Activated CD4-positive, CD25-positive, alpha-beta regulatory T cell (primary cell): ENCODE measurements at places on chromosomes 5 and 9.
A peak's percentile ranks its signal among the peaks of the same experiment; 100 is the strongest.

DNA sequence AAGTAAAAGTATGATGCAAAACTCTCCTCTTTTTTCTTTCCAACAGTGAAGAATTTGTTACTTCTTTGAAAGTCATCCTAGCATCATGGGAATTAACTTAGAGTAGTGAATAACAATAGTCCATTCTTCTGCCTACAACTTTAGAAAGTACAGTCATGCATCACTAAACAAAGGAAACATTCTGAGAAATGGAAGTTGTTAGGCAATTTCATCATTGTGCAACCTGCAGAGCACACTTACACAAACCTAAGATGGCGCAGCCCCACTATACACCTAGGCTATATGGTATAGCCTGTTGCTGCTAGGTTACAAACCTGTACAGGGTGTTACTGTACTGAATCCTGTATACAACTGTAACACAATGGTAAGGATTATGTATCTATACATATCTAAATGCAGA, 1209.3 kb upstream of the C9orf72 start:
- no peak for DNase-seq

GRCh38 chr5:110460837-110461236, 265.6 kb downstream of the TMEM232 start:
- no peak for DNase-seq

- no peak for DNase-seq
Observed at GRCh38 chr5:168826246-168826725, 247.1 kb upstream of the PANK3 start.

- no peak for DNase-seq
Observed at GRCh38 chr5:91384671-91385430, 1.7 kb upstream of the ARRDC3 start.

GRCh38 chr9:99760421-99760820, 61.3 kb upstream of the NR4A3 start:
- no peak for DNase-seq

DNA sequence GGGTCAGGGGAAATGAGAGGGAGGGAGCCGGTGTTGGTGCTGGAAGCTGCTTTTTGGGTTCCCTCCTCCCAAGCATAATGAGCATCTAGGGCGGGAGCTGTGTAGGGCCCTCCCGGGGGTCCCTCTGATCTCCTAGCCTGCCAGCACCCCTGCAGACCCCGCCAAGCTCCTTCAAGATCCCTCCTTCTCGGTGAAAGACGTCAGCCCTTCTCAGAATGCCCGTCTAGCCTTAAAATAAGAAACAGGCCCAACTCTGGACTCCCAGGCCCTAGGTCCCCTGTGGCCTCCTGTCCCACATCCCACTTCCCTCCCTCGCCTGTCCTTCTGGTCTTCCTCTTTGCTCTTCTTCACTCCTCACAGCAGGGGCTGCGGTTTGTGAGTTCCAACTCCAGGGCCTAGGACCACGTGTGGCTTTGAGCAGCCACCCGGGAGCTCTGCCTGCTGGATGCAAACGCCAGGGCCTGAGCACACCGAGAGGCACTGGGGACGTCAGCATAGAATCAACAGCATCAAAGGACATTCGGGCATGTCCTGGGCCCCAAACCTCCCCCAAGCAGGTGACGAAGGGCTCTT, 8.8 kb upstream of the SCGB3A1 start:
- DNase-seq = no peak

DNA sequence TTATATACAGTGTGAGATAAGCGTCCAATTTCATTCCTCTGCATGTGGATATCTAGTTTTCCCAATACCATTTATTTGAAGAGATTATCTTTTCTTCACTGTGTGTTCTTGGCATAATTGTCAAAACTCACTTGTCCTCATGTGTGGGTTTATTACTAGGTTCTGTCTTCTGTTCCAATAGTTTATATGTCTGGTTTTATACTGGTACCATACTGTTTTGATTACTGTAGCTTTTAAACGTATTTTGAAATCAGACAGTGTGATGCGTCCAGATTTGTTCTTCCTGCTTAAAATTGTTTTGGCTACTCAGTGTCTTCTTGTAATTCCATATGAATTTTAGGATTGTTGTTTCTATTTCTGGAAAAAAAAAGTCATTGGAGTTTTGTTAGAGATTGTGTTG, 10.2 kb downstream of the NDUFAF2 start:
- no peak for DNase-seq

- DNase-seq = no peak
Observed at GRCh38 chr5:143065185-143065965, 295.2 kb downstream of the ARHGAP26 start.

GRCh38 chr9:86353655-86354010, 577 bp downstream of the TUT7 start:
- no peak for DNase-seq

- DNase-seq = no peak
Observed at GRCh38 chr5:131008329-131008728, 156.7 kb downstream of the HINT1 start.

GRCh38 chr9:87592554-87593358, 95.1 kb downstream of the DAPK1 start:
- DNase-seq = no peak

GRCh38 chr9:19130436-19130835, 3.1 kb upstream of the PLIN2 start:
- no peak for DNase-seq

DNA sequence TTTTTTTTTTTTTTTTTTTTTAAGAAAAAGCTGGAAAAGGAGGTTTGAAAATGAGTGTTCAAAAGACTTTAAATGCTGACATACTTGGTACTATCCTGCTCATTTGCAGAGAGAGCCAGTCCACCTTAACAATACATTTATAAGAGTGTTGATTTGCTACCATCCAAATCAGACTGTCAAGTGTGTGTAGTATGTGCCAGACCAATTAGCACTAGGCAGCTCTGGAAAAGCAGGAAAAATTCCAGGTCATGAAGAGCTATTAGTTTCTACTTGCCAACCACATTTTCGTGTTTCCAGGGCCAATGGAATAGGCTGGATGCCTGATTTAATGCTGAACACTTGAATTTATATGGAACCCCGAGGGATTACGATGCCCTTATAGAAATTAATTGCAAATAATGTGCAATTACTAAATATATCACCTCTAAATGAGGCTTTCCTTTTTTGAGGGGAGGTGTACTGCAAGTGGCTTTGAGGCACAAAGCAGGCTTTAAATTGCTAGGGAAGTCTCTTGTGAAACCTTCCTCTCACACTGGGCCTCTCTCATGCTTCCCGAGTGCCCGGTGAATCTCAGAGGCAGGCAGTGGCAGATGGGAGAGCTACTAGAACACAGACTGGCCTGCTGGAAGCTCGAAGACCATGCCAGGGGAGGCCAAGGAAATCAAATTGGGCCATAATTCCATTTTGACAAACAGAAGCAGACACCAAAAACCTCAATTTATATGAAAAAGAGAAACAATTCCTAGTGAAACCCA, 178.7 kb downstream of the PPP2R2B start:
- DNase-seq = no peak

- DNase-seq = no peak
Observed at GRCh38 chr9:4689021-4689420, 9.7 kb downstream of the CDC37L1 start.

GRCh38 chr9:89052470-89053097, 61.3 kb downstream of the S1PR3 start:
- no peak for DNase-seq

GRCh38 chr5:16733331-16734006, 116.7 kb upstream of the RETREG1 start:
- no peak for DNase-seq

DNA sequence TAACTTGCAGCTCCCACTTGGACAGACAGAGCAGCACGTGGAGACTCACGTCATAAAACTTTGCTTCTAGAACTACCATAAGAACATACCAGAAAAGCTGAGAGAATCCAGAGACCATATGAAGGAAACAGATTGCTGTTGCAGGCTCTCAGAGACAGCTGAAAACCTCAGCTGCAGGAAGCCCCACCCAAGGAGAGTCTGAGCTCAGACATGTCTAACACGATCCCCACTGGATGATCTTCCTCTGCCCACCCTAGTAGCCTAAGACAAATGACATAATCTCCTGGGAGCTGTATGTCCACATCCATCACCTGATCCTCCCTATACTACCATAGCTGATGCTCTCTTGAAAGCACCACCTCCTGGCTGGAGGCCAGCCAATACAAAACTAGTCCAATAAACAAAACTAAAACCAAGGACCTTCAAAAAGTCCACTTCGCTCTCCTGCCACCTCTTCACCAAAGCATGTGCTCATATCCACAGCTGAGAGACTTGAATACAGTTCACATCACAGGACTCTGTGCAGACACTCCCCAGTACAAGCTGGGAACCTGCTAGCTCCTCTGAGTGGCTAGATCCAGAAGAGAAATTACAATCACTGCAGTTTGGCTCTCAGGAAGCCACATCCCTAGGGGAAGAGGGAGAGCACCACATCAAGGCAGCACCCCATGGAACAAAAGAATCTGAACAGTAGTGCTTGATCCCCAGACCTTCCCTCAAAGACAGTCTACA, 257.4 kb downstream of the TRIM36 start:
- no peak for DNase-seq

DNA sequence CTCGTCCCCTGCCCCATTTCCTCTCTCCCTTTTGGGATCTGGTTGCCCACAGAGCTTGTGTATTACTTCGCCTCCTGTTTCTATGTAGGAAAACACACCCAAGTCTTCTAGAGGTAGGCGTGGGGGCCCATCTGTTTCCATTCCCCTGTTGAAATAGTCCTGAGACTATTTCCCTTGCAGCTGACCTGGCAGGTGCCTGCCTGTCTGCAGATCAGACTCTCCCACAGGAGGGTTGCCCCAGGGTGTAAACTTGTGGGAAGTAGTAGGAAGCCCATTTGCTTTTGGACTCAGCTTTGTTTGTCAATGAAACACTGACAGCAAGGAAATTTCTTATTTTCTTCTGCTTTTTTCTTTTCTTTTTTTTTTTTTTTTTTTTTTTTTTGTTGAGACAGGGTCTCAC, 16.3 kb upstream of the GARNL3 start:
- no peak for DNase-seq

DNA sequence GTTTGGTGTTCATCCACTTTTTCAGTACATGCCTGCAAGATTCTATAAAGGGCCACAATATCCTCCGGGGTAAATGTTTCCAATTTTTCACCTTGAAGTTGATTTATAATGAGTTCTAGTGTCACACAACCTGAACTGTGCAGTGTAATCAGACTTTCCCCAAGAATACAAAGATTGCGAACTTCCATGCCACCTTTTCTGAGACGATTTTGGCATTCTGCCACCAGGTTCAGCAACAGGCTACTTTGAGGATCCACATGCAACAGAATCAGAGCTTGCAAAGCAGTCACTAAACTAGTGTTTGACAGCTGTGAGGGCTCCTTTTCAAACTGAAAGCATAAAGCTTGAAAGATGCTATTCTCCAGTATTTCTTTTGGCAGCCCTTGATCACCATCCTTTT, 1.6 kb downstream of the FASTKD3 start:
- DNase-seq = no peak

GRCh38 chr5:141845371-141845851, 32.8 kb downstream of the PCDH1 start:
- no peak for DNase-seq

DNA sequence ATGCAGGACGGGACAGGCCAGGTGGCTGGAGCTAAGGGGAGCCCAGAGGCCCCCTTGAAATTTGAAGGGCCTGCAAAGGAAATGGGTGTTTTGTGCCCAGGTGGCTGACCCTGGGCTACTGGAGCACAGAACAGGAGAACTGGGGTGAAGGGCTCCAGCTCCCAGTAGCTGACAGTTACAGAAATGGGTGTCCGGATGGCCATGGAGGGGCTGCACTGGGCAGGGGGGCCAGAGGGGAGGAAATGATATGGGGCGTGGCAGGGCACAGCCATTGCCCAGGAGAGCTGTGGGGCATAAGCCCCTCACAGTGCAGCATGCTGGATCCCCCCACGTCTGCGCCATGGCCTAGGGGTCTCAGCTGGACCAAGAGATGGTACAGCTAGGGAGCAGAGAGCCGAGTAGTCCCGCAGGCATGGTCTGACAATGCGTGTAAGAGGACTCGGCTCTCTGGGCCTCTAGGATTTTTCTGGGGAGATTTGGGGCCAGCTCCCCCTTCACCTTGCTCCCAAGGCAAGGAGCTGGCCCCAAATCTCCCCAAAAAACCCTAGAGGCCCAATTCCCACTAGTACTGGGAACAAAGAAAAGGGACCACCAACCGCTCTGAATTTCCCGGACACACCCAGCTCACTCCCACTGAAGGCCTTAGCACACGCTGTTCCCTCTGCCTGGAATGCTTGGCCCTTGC, 7.9 kb upstream of the CARD19 start:
- no peak for DNase-seq

DNA sequence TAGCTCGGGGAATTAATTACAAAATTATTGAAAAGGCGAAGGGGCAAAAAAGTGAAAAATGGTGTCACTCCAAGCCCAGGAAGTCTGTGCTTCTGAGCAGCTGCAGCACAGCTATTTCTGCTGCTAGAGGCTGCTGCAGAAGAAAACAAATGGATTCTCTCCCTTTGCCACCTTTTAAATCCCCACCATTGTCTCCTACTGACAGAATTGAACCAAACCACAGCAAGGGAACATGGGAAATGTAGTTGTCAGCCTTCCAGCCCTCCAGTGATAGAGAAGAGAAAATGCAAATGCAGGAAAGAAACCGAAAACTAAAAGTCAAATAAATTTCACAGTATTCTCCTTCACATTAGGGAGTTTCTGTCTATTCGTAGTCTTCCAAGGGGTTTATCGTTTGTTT, 33.4 kb upstream of the CDC42SE2 start:
- DNase-seq = no peak

DNA sequence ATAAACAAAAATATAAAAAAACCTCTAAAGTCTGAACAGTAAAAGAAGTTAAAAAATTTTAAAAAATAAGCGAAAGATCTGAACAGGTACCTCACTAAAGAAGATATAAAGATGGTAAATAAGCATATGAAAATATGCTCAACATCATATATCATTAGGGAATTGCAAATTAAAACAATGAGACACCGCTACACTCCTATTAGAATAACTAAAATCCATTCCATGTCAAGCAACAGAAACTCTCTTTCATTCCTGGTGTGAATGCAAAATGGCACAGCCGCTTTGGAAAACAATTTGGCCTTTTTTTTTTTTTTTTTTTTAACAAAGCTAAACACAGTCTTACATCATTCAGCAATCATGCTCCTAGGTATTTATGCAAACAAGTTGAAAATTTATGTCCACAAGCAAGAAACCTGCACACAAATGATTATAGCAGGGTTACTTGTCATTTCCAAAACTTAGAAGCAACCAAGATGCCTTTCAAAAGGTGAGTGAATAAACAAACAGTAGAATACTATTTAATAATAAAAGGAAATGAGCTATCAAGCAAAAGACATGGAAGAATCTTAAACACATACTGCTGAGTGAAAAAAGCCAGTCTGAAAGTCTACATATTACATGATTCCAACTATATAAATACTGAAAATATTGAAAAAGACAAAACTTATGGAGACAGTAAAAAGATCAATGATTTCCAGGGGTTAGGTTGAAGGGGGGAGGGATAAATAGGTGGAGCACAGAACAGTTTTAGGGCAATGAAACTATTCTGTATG, 22.1 kb downstream of the ANXA1 start:
- DNase-seq = no peak

DNA sequence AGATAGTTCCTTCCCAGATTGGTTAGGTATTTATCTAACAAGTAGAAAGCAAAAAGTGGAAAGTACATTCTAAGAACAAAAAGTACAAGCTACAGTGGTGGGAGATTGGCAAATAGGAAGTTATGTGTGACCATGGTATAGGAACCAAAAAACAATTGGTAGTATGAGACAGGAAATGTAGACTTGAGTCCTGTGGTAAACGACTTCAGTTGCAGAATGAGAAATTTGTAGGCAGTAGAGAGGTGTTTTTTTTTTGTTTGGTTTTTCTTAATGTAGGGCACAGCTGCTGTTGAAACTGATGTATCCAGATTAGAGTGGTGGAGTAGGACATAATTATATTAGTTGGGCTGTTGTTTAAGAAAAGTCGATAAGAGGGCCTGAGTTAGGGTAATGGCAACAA, 72.0 kb downstream of the CCNH start:
- no peak for DNase-seq

- peak; percentile 40 for DNase-seq
Observed at GRCh38 chr9:126471084-126471624, 142.6 kb upstream of the LMX1B start.
